ENCODE measurements at places on chromosomes 5 and 9. TPM values are rescaled to one million over a fixed set of nuclear protein-coding genes. Genes with fewer than 3 reads are reported as not detected.

The ANGPTL2 gene
- total RNA-seq, result not detected

- peak; percentile 79 for DNase-seq
These were observed 57.6 kb downstream of the PFDN1 start for GRCh38 chr5:140245341-140245740.

- no peak for DNase-seq
These were observed 227.3 kb downstream of the FANCC start for GRCh38 chr9:95090023-95090791.

- no peak for DNase-seq
These were observed 188.8 kb upstream of the GLRA1 start for GRCh38 chr5:152113401-152113800.

GRCh38 chr5:84255315-84255714 lies 129.4 kb downstream of the EDIL3 start:
- peak; percentile 10 for DNase-seq

Data from OCI-LY7 (cell line).